ENCODE measurements at places on chromosomes 3 and 15.

DNA sequence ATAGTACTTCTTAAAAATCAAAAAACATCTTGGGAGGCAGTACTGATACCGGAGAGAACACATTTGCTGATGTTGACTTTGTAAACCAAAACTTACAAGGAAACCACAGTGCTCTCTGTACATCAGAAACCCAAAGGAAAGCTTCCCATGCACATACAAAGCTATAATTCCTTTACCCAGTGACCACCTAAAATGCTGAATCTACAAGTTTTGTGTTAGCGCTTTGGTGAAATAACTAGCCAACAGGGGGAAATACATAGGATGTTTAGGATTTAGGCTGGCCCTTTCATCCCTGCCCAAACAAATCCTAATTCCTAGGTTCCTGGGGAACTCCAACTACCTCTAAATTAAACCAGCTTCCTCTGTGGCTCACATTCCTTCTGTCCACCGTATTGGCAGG, 15.3 kb upstream of the SPG21 start:
- no peak for DNase-seq

DNA sequence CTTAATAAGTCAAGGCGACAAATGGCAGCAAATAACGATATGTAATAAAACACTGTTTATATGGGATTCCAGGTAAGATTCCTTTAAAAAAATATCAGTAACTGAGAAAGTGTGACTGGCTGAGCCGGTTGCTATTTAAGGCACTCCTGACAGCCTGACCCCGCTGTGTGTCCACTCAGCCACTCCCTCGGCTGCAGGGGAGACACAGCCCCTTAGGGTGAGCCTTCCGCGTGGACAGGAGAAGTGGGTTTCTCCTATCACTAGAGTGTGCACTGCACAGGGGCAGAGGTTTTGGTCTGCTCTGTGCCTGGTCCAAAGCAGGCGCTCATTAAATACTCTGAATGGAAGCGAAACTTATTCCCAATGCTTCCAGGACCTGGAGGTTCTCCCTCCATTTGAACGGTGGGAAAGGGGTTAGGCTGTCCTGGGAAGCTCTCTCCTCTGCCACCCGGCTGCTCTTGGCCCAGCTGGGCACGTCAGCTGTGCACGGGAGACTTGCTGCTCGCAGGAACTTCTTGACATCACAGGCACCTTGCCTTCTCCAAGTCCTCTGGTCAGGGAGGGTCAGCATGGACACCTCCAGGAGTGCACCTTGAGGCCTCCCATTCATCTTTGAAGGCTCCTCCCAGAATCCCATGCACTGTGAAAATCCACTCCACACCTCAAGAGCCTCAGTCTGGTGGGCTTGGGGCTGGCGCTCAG, 43.3 kb upstream of the SLCO2A1 start:
- no peak for DNase-seq

- DNase-seq: no peak
These were observed 683.7 kb upstream of the CBLB start for GRCh38 chr3:106552351-106553043.

DNA sequence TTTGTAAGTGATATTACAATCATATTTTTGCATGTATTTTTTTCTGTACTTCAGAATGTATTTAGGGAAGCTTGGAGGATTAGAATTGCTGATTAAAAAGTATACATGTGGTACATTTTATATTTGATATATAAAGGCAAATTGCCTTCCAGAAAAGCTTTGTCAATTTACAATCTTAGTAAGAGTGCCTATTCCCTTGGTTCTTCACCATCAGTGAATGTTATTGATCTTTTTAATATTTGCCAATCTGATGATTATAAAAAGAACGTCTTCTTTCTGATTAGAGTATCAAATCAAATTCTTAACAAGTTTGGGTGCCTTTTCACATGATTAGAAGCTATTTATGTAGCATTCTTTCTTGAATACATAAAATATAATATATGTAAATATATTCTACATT, 9.1 kb downstream of the WDR49 start:
- no peak for DNase-seq

GRCh38 chr15:67192185-67192820, 62.2 kb downstream of the AAGAB start:
- no peak for DNase-seq

DNA sequence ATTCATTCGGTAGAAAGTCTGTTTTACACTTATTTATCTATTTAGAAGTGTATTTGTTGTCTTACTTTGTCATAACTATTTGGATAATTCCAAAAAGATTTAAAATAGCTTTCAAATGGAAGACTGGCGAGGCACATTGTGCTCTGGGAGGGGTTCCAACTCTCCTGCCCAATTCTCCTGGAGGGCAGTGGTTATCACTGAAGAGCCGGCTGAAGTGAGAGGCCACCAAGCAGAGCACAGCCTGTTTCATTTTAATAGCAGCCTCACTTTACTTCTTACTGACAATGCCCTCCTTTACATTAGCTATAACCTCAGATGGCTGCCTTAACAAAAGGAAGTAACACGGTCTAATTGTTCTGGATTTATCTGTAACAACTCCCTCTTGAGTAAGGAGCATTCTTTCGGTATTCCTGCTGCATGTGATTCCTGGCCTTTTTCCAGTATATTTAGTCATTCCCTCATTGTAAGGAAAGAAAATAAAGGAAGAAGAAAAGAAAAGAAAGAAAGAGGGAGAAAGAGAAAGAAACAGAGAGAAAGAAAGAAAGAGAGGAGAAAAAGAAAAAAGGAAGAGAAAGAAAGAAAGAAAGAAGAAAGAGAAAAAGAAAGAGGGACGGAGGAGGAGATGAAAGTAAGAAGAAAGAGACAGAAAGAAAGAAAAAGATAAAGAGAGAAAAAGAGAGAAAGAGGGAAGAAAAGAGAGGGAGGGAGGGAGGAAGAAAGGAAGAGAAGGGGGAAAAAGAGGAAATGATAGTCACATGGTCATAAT, 339.8 kb upstream of the WNT5A start:
- no peak for DNase-seq

DNA sequence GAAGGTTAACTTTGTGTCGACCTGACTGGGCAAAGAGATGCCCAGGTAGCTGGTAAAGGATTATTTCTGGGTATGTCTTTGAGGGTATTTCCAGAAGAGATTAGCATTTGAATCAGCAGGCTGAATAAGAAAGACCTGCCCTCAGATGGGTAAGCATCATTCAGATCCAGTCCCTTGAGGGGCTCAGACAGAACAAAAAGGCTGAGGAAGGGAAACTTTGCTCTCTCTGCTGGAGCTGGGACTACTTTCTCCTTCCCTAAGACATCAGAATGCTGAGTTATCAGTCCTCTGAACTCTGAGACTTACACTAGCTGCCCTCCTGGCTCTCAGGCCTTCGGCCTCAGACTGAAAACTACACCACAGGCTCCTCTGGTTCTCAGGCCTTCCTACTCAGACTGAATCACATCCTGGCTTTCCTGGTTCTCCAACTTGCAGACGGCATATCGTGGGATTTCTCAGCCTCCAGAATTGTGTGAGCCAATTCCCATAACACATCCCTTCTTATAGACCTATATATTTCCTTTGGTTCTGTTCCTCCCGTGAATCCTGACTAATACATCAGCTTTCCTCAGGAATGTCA, 982.9 kb downstream of the TUSC7 start:
- DNase-seq: no peak

DNA sequence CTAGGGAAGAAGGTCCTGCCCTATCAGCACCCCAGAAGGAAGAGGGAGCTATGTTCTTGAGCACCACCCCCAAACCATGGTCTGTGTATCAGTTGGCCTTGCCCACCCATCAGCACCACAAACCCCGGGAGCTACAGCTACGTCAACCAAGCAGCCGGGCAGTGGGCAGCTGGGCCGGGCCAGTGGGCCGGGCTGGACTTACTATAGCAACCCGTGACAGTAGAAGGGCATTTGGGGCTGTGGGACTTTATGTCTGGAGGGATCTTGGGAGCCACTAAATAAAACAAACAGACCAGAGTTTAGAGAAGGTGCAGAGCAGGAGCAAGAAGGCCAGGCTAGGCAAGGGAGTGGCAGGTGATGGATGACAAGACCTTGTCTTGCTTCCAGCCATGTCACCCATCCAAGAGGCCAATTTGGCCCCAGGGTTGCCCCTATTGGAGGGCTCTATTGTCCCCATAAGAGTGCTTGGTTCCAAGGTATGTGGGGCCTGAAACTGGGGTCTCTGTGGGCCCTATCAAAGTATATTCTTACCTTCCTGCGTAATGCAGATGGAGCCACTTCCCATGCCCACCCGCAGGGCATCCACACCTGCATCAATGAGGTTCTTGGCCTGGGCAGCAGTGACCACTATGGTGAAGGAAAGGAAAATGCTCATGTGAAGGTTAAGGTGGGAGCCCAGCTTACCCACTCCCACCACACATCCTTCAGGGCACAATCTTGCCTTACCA, 3.2 kb downstream of the IMPDH2 start:
- no peak for DNase-seq

- no peak for DNase-seq
These were observed 32.2 kb upstream of the ACP3 start for GRCh38 chr3:132284781-132285619.

- no peak for DNase-seq
These were observed 65.5 kb downstream of the ARHGAP31 start for GRCh38 chr3:119359476-119360326.

- no peak for DNase-seq
These were observed 61.2 kb downstream of the THBS1 start for GRCh38 chr15:39642011-39642640.

GRCh38 chr3:83033133-83033532, 1271.7 kb upstream of the GBE1 start:
- no peak for DNase-seq

GRCh38 chr3:8218353-8218940, 283.2 kb upstream of the LMCD1 start:
- DNase-seq: no peak

DNA sequence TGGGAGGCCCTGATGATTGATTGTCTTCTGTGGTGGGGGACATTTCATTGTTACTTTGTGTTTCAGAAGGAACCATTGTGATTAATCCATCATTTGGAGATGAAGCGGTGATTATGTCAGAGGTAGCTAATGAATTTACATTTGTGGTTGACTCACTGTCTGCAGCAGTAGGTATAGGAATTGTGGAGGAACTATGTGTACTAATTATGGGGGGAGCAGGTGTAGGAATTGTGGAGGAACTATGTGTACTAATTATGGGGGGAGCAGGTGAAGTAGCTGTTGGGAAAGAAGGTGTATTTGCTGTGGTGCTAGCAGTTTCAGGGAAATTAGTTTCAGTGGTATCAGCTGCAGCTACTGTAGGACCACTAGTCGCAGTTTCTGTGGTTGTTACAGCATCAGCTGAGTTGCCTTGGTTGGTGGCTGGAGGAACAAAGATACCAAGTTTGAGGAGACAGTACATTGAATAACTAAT, 6.9 kb downstream of the MUC13 start:
- no peak for DNase-seq

DNA sequence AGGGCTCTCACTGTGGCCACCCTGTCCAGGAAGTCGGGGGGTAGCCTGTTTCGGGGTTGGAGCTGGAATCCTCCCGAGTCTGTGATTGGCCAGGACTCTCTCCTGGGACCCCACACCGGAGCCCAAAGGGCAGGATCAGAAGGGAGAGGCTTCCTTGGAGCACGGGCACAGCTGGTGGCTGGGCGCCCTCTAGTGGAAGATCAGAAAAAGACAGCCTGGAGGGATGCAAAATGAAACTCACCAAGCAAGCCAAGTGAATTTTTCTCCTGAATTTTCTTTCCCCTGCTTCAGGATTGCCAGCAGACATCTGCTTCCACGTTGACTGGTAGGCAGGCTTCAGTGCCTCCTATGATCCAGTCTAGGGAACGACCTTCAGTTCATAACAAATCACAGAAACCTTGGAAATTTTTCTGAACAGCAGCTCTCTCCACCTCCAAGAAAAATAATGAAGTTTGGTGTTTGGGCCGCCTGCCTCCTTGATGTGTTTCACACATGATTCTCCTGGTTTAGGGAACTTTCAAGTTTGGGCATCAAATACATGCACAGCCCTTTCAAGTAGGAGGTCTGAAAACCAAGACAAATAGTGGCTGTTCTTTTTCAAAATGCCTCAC, 224.6 kb downstream of the VPS13C start:
- peak; percentile 35 for DNase-seq

- DNase-seq: no peak
These were observed 198.9 kb downstream of the ADAMTS9 start for GRCh38 chr3:64488939-64489338.

GRCh38 chr3:50236484-50237132, 604 bp downstream of the GNAI2 start:
- no peak for DNase-seq

GRCh38 chr15:70140025-70140542, 42.4 kb upstream of the TLE3 start:
- DNase-seq: no peak

DNA sequence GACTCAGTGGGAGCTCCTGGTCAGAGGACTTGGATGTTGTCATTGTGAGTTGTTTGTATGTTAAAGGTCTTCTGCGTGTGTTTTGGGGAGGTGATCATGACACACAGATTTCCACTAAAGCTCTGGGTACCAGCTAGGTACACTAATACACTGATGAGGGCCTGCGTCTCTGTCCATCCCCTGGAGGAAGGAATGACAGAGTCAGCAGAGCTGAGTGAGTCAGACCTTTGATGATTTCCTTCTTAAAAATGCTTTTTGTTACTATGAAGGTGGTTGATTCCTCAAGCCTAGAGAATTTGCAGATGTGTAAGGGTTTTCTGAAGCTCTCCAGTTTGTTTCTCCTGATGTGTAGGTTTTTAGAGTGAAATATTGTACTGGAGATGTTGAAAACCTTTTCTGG, 424.1 kb upstream of the TPM1 start:
- DNase-seq: no peak

GRCh38 chr15:70589221-70589620, 174.1 kb downstream of the UACA start:
- no peak for DNase-seq

DNA sequence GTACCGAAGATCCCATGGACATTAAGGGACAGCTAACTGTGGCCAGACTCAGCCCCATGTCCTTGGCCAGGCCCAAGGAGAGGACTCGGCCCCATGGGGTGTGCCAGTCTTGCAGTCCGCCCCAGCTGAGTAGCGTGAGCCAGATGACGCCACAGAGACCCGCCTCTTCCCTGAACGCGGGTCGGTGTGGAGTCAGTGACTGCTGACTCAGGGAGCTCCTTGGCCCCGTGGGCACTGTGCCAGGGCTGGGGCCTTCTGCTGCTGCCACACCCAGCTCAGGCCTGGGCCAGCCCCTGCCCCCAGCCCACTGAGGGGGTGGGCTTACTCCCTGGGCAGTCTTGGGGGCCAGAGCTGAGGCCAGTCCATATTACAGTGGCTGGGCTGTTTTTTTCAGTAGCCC, 52.8 kb downstream of the PLXNA1 start:
- no peak for DNase-seq

DNA sequence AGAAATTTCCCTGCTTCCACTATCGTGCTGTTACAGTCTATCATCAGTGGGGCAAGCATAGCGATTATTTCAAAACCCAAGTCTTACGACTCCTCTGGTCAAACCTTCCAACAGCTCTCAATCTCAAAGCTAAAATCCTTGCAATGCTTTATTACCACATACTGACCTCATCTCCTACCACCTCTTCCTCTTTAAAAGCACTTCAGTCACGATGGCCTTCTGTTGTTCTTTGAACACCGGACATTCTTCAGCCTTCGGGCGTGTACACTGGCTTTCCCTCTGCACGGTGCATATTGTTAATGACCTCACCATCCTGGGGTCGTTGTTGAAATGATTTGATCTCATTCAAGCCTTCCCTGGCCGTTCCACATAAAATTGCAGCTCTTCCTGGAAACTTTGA, 31.1 kb downstream of the MAGEL2 start:
- DNase-seq: no peak
